NCI-H1092 (cell line): ENCODE measurements at places on chromosomes 2 and 18.

DNA sequence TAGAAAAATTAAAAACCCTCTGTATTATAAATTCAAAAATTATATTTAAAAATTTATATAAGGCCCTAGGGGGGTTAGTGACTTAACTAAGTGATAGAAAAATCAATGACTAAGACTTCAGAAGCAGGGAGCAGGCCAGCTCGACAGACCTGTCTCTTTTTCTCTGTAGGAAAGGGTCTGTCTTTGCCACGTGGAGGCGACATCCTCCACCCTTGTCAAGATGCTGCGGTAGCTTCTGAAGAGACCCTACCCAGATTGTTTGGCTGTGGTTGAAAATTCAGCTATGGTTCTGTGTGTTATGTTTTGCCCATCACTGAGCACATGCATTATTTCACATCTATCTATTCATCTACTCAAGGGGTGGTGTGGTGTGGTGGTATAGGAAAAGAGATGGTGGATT, 8.2 kb upstream of the SLC4A3 start:
- DNase-seq: no peak

GRCh38 chr2:37323781-37324535, 675 bp downstream of the PRKD3 start:
- DNase-seq: no peak

- DNase-seq: no peak
Observed at GRCh38 chr18:8562070-8562469, 47.2 kb upstream of the RAB12 start.

DNA sequence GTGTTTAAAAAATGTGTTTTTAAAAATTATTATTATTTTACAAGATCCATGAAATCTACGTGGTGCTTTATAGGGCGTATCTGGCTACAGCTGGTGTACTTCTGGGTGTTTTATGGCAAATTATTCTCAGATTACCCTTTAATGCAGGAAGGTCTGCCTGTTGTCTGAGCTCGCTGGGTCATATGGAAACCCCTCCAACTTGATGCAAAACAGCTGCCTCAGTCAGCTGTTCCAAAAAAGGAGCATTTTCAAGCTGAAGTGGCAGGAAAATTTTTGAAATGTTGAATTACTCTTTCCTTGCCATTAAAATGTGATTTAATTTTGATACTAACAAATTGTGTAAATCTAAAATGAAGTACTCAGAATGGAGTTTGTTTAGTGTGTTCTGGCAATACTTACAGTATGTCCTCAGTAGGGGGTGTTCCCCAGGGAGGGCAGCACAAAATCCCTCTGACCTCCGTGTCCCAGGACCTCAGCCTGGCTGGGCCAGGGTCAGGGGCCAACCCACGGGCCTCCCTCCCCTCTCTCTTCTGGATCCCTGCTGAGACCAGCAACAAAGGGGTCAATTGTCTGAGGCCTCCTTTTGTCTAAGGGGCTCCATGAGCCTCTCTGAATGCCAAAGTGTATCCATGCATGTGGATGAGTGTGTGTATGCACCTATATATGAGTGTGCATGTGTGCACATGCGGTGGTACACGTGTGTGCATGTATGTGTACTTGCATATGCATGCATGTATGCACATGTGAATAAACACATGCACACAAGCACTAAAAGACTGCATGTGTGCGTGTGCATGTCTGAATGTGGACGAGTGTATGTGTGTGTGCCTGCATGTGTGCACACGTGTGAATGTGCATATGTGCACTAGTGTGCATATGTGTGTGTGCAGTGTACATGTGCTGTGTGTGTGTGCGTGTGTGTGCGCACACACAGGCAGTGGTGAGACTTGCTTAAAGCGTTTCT, 105.4 kb downstream of the ACOXL start:
- no peak for DNase-seq

DNA sequence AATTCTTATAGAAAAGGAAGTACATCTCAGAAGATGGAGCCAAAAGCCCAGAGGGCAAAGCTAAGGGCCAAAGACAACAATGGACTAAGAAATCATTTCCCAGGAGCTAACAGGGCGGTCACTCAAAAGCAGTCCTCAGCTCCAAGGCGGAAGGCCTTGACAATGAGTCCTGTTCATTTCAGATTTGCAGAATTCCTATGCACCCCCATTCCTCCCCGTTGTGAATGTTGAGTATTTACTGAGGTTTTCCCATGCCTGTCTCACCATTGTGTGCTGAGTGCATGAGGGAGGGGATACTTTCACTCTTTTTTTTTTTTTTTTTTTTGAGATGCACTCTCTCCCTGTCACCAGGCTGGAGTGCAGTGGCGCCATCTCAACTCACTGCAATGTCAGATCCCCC, 18.8 kb upstream of the DTNB start:
- no peak for DNase-seq

DNA sequence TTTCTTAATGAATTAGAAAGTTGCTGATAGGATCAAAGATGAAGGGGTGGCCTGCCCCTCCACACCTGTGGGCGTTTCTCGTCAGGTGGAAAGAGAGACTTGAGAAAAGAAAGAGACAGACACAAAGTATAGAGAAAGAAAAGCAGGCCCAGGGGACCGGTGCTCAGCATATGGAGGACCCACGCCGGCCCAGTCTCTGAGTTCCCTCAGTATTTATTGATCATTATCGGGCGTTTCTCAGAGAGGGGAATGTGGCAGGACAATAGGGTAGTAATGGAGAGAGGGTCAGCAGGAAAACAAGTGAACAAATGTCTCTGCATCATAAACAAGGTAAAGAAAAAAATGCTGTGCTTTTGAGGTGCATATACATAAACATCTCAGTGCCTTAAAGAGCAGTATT, 144.3 kb downstream of the CCDC102B start:
- no peak for DNase-seq

GRCh38 chr2:192390401-192390800, 195.7 kb upstream of the TMEFF2 start:
- no peak for DNase-seq

GRCh38 chr18:7617738-7618422, 50.8 kb downstream of the PTPRM start:
- no peak for DNase-seq
